Thyroid gland (tissue), 4 donors: ENCODE measurements at places on chromosomes 3 and 15. TPM values are rescaled to one million over a fixed set of nuclear protein-coding genes. Genes with fewer than 3 reads are reported as not detected.

CCDC174 gene
- total RNA-seq = 30.1 TPM

- no peak overlapping the region for H3K27ac ChIP-seq
- no peaks in the 10 kb centered on the region for H3K27me3 ChIP-seq
- no peak overlapping the region for H3K4me3 ChIP-seq
Observed at GRCh38 chr3:43176666-43177065, 70.8 kb upstream of the POMGNT2 start.

- H3K27ac ChIP-seq = no peak overlapping the region
- no peak overlapping the region for H3K4me3 ChIP-seq
- no peaks in the 10 kb centered on the region for H3K36me3 ChIP-seq
- no peaks in the 10 kb centered on the region for H3K4me1 ChIP-seq
Observed at GRCh38 chr3:113560831-113561623, 28.7 kb downstream of the SIDT1 start.

DNA sequence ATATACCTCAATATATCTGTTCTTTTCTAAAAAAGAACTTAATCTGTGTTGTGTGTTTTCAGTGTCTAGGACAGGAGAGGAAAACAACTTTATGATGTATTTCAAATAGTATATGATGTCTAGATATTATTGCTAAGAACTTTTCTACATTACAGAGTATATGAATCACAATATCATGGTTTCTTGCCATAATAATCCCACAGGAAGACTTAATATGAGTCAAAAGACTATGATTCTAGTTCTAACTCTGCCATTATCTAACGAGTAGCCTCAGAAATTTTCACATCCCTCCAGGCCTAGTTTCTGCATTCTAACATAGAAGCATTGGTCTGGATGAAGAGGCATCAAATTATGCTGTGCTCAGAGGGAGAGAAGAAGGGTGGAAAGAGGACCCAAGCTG is 107.7 kb upstream of the SPRED1 start:
- no peaks in the 10 kb centered on the region for H3K36me3 ChIP-seq
- H3K27ac ChIP-seq = peak overlapping the region; percentile 78
- no peak for DNase-seq
- no peaks in the 10 kb centered on the region for H3K4me1 ChIP-seq

DNA sequence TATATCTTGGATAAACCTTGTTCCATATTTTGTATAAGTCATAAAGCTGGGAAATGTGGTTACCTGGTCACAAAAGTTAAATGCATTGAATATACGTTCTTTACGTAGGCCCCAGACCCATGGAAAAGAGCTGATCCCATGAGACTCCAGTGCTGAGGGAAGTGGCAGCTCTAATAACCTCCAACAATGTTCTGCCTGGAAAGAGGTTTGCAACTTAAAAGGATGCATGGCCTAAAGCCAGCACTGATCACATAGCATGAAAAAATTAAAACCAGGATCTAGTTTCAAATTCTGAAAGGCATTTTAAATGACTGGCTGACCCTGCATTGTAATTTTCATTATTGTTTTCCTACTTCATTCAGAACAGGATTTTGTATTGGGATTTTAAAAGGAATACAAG is 27.9 kb upstream of the STRIT1 start:
- no peaks in the 10 kb centered on the region for H3K4me1 ChIP-seq
- H3K4me3 ChIP-seq = no peak overlapping the region
- DNase-seq = no peak
- H3K27ac ChIP-seq = no peak overlapping the region

- no peak for DNase-seq
- H3K27ac ChIP-seq = no peak overlapping the region
- H3K27me3 ChIP-seq = no peaks in the 10 kb centered on the region
- no peak overlapping the region for H3K4me3 ChIP-seq
Observed at GRCh38 chr3:82080261-82080660, 318.8 kb upstream of the GBE1 start.

DNA sequence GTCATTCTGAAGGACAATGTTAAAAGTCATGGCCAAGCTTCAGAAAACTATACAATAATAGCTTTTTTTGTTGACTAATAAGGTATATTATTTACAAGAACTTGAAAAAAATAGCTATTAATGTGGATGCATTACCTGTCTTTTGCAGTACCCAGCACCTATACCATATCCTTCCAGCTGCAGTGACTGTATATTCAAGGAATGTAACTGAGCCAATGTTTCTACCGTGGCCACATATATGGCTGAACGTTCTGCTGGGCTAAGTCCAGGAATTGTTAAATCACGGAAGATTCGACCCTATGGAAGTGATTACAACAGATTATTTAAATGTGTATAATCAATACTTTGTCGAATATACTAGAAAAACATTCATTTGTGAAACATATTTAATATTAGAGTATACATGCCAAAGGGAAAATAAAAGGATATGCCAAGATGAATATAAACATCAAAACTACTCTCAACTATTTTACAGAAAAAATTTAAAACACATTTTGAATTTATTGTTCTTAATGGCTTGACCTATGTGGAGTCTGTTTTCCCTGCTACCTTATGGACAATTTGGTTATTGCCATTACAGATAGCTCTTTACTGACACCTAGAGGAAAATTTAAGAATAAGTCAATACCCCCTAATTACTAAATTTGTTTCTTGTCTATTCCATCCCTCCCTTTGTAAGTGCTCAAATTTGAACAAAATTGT is 17.6 kb downstream of the ACAD11 start:
- H3K27ac ChIP-seq = no peak overlapping the region
- H3K27me3 ChIP-seq = no peaks in the 10 kb centered on the region
- no peaks in the 10 kb centered on the region for H3K4me1 ChIP-seq
- DNase-seq = no peak
- H3K4me3 ChIP-seq = no peak overlapping the region

DNA sequence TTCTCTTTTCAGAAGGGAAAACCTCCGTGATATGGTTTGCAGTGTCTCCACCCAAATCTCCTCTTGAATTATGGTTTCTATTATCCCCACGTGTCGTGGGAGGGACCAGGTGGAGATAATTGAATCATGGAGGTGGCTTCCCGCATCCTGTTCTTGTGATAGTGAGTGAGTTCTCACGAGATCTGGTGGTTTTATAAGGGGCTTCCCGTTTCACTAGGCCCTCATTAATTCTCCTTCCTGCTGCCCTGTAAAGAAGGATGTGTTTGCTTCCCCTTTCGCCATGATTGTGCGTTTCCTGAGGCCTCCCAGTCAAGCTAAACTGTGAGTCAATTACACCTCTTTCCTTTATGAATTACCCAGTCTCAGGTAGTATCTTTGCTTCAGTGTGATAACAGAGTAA is 692.7 kb upstream of the GRM7 start:
- no peaks in the 10 kb centered on the region for H3K36me3 ChIP-seq
- H3K4me1 ChIP-seq = no peaks in the 10 kb centered on the region
- H3K4me3 ChIP-seq = no peak overlapping the region
- H3K27ac ChIP-seq = no peak overlapping the region
